ENCODE measurements at places on chromosomes 1 and 21.

DNA sequence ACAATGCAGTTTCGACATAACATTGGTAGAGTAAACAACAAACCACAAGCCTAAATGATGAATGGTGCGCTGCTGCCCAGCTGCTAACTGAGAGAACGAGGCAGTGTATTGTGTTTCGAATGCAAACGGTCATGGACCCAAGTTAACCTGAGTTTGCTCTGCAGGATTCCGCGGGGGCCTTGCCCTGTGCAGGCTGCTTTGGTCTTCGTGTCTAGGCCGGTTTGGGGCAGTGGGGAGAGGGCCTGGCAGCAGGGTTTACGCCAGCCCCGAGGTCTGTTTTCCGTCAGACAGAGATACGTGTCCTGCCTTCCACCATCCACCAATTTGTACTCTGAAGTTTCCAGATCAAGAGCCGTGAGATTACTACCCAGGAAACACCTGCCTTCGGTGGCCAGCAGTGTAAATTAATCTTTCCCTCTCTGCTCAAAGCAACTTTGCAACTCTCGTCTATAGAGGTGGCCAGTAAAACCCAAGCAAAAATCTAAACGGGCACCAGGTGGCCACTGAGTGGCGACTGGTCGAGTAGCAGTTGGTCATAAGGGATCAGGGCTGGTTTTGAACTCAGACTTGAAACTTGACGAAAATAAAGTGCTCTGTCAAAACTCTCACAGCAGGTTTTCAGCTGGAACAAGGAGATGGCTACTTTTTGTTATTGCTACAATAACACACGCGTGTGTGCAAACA is 6.3 kb upstream of the PRDM15 start:
- no peak for DNase-seq

- no peak for DNase-seq
Observed at GRCh38 chr1:57340334-57341070, 83.4 kb downstream of the DAB1 start.

GRCh38 chr1:57252597-57253294 is 171.1 kb downstream of the DAB1 start:
- DNase-seq: no peak

- no peak for DNase-seq
Observed at GRCh38 chr1:53968125-53968513, 22.0 kb downstream of the LRRC42 start.

DNA sequence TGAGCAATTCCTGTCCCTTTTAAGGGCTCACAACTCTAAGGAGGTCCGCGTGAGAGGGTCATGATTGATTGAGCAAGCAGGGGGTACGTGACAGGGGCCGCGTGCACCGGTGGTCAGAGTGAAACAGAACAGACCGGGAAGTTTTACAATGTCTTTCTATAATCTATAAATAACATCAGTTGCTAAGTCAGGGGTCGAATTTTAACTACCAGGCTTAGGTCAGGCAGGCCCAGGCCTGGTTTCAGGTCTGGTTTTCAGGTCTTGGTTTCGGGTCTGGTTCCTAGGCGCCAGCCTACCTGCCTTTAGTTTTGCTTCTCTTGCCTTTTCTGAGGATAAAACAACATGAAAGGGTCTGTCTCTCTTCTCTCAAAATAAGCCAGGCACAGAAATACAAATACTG is 476.0 kb upstream of the CAMK1G start:
- no peak for DNase-seq

- DNase-seq: no peak
Observed at GRCh38 chr1:102191723-102192122, 195.0 kb upstream of the OLFM3 start.

GRCh38 chr1:167862432-167863076 is 51.4 kb downstream of the ADCY10 start:
- no peak for DNase-seq

- DNase-seq: no peak
Observed at GRCh38 chr1:10631811-10632593, 157.3 kb downstream of the PEX14 start.

- no peak for DNase-seq
Observed at GRCh38 chr1:192489748-192490147, 85.8 kb upstream of the RGS1 start.

DNA sequence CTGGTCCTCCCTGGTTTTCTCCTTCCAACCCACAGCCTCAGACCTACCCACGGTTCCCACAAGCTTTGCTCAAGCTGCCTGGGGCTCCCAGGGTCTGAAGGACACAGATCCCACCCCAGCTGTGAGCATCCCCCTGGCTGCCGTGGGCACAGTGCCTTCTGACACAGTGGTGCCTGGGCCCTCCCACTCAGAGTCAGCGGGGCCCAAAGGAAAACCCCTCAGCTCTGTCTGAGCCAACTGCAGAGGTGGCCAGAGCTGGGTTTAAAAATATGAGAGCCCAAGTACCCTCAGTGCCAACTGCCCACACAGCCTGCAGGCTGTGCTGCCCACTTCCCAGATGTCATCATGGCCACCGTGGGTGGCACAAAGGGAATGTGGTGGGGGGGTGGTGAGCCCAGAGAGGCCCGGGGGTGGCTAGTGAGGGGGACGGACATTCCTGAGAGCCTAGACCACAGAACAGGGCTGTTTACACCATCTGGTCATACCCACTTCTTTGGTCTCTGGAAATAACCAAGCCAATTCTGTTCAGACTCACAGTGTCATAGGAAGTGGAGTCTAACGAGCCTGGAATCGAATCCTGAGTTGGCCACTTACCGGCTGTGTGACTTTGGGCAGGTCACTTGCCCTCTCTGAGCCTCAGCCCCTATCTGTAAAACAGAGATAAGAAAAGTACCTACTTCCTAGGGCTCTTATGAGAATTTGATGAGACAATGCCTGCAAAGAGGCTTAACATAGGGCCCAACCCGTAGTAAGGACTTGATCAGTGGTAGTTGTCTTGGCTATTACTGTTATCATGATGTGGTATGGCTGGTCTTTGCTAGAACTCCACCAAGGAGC is 85.5 kb downstream of the CAMK2N1 start:
- no peak for DNase-seq

- DNase-seq: no peak
Observed at GRCh38 chr1:57447551-57447950, 23.7 kb upstream of the DAB1 start.

GRCh38 chr1:163820226-163820625 is 498.5 kb downstream of the NUF2 start:
- no peak for DNase-seq

DNA sequence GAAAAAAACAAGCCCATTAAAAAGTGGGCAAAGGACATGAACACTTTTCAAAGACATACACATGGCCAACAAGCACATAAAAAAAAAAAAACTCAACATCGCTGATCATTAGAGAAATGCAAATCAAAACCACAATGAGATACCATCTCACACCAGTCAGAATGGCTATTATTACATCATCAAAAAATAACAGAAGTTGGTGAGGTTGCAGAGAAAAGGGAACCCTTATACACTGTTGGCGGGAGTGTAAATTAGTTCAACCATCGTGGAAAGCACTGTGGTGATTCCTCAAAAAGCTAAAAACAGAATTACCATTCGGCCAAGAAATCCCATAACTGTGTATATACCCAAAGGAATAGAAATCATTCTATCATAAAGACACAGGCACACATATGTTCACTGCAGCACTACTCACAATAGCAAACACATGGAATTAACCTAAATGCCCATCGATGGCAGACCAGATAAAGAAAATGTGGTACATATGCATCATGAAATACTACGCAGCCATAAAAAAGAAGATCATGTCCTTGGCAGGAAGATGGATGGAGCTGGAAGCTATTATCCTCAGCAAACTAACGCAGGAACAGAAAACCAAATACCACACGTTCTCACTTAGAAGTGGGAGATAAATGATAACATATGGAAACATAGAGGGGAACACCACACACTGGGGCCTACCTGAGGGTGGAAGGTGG is 70.1 kb downstream of the INTS7 start:
- DNase-seq: no peak

Measured in activated T-cell treated with anti-CD3 and anti-CD28 coated beads for 24 hours (primary cell).